Inflammatory macrophage (primary cell): ENCODE measurements at places on chromosomes 2 and 18.

DNA sequence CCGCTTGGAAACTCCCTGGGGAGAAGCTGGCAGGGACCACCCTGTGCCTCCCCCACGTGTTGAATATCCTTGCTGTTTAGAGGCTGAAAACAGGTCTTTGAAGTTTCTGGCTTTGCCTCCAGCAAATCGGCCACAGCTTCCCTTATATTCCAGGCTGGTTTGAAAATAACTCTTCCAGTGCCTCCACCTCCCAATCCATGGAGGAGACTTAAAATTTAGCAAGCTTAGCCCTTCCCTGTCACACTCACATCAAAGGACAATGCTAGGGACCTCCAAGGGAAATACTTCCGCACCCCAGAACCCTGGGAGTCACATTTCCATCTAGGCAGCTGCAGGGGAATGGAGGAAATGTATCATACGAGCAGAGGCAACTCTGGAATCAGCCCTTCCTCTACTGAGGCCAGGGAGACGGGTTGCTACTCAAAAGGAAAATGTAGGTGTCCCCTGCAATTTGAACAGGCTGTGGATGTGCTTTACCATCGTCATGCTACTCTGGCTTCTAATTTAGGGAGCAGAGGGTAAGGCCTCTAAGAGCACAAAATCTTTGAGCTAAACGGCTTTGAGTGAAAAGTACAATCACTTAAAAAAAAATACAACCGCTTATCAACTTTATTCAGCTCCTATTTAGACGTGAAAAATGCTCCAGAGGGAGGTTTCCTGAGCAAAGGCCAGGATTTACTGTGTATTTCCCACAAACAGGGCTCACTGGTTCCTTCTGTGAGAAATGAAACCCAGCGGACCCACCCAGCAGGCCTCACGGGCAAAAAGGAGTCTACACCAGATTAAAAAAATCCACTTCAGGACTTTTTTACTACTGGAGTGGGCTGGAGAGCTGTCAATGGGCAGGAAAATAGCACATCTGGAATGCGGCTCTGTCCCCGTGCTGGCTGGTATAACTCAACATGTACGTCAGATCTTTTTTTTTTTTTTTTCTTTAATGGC is 49.4 kb upstream of the PKDCC start:
- no peak for DNase-seq

DNA sequence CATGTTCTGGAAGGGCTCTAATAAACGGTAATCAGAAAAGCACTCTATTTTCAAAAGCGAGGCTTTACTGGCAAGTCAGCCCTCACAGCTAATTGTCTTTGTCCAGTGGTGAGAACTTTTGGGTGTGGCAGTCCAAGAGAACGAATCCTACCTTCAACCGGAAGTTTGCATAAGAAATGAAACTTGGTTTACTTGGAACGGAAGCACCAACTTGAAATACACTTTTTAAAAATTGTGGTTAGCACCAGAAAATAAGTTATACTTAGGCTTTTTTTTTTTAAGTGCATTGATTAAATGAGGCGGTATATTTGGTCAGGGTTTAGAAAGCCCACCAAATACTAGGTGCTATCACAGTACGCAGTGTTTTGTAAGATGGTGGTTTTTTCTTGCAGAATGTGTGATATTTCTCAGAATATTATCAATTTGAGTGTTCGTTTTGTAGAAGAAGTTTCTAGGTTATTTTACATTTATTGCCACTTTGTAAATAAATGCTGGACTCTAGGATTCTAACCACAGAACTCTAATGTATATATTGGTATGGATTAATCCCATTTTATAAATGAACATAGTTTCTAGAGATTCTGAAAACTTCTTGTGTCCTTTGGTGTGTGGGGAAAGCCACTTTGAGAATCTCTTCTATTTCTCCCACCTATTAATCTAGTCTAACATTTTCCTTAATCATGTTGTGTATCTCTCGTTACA is 1.2 kb downstream of the MYL12A start:
- peak; percentile 62 for DNase-seq

- DNase-seq, result no peak
Measured at GRCh38 chr18:49251451-49251850, 209.0 kb downstream of the DYM start.

GRCh38 chr2:158578703-158579330 is 122.1 kb downstream of the PKP4 start:
- no peak for DNase-seq

DNA sequence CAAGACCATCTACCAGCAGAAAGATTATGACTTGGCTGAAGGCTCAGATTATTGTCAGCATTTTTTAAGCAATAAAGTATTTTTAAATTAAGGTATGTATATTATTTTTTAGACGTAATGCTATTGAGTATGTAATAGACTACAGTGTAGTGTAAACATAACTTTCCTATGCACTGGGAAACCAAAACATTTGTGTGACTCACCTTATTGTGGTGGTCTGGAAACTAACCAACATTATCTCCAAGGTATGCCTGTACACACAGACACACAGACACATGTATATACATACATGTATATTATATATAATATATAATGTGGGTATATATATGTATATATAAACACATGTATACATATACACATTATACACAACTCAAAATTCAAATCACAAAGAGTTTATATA is 9.1 kb upstream of the TMEFF2 start:
- no peak for DNase-seq

DNA sequence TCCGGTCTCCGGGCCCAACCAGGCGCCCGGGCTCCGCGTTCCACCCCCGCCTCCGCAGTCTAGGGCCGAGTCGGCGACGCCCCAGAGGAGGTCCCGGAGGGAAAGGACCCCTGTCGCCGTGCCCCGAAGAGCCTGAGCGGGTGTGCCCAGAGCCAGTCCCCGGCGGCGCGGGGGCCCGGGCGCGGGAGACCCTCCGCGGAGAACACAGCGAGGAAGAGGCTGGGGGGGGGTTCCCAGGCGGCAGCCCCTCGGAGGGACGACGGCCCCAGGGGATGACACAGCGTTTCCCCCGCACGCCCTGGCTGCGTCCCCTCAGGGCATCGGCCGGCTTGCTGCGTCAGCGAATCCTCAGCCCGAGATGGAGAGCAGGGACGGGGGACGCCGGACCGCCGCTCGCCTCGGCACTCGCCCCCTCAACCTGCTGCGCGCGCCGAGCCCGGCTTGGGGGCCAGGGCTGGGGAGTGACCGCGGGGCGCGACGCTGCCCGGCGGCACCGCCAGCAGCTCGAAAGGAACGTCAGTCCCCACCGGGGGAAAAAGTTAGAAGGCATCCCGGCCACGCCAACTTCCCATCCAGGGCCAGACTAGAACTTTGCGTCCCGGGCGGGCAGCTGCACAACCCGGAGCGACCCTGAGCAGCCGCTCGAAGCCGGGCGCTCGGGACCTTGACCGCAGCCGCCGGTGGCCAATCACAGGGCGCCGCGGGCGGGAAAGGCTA is 711 bp downstream of the SFXN5 start:
- peak; percentile 42 for DNase-seq

GRCh38 chr2:3078684-3079083 is 298.9 kb downstream of the EIPR1 start:
- DNase-seq, result no peak

DNA sequence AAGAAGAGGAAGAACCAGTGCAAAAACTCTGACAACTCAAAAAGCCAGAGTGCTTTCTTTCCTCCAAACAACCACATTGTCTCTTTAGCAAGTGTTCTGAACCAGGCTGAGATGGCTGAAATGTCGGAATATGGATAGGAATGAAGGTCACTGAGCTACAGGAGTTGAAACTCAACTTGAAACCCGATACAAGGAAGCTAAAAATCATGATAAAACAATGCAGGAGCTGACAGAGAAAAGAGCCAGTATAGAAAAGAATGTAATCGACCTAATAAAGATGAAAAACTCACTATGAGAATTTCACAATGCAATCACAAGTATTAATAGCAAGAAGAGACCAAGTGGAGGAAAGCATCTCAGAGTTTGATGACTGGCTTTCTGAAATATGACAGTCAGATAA is 15.0 kb upstream of the EIF2AK3 start:
- DNase-seq, result no peak

DNA sequence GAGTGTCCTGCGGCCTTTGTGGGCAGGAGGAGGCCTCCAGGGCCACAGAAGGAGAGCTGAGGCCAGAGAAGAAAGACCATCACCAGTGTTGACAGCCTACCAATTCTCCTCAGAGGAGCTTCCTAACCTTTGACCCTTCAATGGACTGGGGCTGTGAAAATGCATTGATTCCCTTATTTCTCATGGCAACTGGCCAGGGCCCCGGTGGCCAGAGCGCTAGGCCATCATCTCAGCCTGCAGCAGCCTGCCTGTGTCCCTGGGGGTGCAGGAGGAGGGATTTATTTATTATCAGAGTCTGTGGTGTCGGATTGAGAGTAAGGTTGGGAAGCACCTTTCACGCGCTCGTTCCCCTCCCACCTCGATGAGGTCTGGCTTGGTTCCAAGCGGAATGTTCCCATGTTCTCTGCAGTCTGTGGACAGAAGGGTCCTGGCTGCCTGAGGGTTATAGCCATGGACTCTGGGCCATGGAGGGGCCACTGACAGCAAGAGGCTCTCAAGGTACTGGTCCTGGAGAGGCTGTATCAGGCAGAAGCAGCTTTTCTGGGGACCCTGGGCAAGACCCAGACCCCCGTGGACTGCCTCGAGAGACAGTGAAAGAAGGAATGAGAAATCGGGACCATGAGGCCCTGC is 53.8 kb downstream of the CYP27C1 start:
- no peak for DNase-seq

- DNase-seq, result no peak
Measured at GRCh38 chr2:128594953-128595677, 276.4 kb upstream of the HS6ST1 start.

DNA sequence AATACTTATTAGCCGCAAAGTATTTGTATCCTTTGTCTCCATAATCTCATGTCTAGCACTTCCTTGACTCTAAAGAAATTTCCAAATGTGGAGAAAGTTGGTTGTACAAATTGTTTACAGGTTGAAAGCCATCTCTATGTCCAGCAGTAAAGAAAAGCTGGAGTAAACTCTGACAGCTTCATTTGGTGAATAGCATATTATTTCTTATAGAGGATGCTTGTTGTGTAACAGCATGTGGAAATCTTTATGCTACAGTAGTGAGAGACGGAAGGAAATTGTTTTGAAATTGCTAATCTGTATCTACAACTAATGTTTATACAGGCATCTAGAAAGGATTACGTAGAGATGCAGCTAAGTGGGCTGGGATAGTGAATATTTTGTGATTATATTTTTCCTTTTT is 78.5 kb downstream of the UGGT1 start:
- DNase-seq, result peak; percentile 66

DNA sequence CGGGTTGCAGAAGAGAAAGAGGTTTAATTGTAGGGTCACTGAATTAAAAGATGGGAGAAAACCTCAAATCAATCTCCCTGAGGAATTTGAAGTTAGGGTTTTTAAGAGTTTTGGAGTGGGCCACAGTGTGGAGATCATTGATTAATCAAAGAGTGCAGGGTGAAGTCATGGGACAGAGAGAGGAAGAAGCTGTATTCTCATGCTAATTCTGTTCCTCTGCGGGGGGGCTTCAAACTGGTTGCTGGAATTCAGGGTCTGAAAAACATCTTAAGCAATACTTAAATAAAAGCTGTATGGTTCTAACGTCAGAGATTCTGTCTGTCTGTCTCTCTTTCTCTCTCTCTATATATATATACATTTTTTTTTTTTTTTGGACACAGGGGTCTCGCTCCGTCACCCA is 169.8 kb upstream of the SPATS2L start:
- DNase-seq, result no peak

DNA sequence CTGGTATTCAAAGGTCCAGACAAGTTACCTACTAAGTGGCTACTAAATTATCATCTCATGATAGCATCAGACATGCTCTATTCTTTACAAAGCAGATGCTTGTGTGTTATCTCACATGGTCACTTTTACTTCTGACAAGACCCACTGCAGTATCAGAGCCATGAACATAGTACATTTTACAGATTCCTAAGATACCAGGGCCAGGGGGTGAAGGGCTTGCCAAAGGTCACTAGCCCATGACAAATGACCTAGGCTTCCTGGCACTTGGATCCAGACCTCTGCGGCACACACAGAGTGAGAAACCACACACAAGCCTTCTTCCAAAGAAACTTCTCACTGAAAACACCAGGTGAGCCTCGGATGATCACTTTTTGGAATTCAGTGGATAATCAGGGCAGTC is 446.8 kb downstream of the EIPR1 start:
- DNase-seq, result no peak

DNA sequence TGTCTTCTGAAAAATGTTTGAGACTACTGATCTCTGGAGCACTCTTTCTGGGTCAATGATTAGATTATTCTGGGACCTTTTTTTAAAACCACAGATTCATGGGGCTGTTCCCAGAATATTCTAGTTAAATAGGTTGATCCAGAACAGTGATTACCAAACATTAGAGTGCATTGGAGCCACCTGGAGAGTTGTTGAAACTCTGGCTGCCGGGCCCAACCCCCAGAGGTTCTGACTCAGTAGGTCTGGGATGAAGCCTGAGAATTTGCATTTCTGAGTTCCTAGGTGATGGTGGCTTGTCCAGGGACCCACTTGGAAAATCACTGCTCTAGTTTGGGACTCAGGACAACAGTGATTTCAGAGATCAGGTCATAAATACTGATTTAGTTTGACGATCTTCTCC is 197.3 kb downstream of the PTPRM start:
- DNase-seq, result no peak

DNA sequence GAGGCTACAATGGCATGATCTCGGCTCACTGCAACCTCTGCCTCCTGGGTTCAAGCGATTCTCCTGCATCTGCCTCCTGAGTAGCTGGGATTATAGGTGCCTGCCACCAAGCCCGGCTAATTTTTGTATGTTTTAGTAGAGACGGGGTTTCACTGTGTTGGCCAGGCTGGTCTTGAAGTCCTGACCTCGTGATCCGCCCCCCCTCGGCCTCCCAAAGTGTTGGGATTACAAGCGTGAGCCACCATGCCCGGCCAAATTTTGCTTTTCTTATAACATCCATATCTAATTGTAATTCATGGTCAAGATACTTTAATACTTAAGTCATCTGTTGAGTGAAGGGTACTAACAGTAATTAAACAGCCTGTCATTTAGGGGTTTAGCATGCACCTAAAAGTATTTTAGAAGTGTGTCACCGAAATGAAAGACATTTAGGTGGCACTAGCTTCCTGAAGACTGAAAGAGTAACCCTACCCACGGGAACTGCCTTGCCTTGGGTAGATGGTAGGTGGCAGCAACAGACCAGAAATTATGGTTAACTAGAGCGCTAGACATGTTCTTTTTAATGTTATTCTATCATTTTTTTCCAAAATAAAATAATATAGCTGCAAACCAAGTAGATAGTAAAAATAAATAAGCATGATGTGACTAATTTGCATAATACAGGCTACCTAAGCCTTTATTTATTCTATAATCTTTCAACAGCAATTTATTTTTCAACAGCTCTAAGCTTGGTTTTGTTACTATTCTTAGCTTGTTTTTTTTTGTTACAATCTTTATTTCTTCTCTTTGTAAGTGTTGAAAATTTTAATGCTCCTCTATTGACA is 8.6 kb upstream of the ACYP2 start:
- peak; percentile 47 for DNase-seq

- DNase-seq, result no peak
Measured at GRCh38 chr18:77073336-77074093, 59.1 kb downstream of the MBP start.
